ENCODE measurements at places on chromosomes 1 and 21.

DNA sequence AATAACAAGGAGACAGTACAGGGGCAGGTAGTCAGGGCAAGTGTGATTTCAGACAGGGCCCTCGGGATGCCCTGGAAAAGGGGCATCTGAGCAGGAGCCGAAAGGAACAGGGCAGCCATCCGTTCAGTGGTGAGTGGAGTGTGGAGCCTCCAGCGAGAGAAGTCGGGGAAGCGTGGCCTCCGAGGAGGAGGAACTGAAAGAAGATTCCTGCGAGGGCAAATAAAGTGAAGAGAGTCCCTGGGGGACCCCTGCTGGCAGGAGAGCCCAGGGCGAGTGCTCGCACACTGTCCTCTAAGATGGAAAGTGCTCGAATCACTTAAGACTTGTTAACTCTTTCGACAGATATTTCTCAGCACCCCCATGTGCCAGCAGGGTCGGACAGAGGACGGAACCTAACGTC lies 3.5 kb upstream of the UTS2 start:
- peak; percentile 55 for DNase-seq

- peak; percentile 5 for DNase-seq
Observed at GRCh38 chr1:158527190-158527815, 26.9 kb downstream of the OR6Y1 start.

GRCh38 chr1:166133857-166134256 lies 32.9 kb downstream of the FAM78B start:
- DNase-seq: peak; percentile 15

DNA sequence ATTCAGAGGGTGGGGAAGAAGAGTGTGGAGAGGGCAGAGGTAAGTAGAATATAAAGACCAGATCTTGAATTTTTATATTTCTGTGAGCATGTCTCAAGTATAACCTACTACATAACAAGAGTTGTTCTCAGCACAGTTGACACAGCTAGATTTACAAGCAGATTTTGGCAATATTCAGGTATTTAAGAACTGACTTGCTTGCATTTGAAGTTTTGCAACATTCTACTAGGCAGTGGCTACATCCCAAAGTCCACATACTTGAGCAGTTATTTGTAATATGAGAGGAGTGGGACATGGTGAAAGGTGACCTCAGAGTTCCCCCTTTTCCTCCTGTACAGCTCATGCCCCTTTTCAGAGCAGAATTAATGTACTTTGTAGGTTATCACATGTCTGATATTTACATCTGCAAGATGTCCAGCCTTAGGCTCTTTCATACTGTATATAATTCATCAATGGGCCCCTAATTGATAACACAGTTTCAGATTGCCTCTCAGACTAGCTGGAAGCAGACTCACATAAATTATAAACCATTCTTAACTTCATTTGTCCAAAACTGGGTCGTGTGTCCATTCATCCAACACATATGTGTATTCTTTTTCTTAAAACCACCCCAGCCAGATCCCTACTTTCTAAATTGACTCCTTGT lies 136.7 kb upstream of the RAVER2 start:
- DNase-seq: no peak

DNA sequence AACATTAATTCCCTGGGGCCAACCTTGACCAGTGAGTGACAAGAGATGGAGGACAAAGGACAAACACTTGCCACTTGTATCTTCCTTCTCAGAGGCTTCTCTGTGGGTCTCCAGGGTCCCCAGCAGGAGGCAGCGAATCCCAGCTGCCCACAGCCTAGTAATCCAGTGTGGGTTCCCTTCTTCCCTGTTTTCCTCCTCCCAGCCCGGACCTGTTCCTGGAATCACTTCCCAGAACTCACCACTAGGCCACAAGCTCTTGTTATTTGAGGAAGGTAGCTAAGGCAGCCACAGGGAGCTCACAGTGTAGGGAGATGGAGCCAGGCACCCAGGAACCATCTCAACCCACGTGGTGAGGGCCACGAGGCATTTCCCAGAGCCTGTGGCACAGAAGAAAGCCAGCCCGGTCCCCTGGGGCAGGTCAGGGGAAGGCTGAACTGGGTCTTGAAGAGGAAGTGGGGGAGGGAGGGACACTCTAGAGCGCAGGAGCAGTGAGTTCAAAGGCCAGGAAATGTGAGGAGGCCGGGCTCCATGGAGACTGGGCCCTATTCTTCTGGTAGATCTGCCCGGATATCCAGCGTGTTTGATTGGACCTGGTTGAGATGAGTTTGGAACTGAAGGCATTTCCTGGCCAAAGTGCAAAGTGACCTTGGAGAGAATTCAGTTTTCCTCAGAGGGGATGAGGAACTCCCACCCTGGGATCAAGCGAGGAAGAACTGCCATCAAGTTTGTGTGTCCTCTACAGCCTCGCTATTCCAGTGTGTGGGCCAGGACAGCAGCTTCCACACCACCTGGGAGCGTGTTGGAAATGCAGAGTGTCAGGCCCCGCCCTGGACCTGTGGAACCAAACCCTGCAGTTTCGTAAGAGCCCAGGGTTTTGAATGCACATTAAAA lies 20.3 kb upstream of the C2CD2 start:
- peak; percentile 69 for DNase-seq

- no peak for DNase-seq
Observed at GRCh38 chr21:20822666-20823065, 175.5 kb upstream of the NCAM2 start.

- DNase-seq: no peak
Observed at GRCh38 chr1:200895443-200895789, 716 bp downstream of the INAVA start.

GRCh38 chr1:156899956-156900718 lies 6.6 kb downstream of the PEAR1 start:
- no peak for DNase-seq

- no peak for DNase-seq
Observed at GRCh38 chr1:10803971-10804820, 7.8 kb upstream of the CASZ1 start.

GRCh38 chr1:34582356-34582755 lies 172.5 kb upstream of the GJB5 start:
- no peak for DNase-seq

GRCh38 chr1:116711263-116711840 lies 42.9 kb upstream of the CD2 start:
- no peak for DNase-seq

GRCh38 chr1:30524840-30525617 lies 198.4 kb downstream of the MATN1 start:
- no peak for DNase-seq

DNA sequence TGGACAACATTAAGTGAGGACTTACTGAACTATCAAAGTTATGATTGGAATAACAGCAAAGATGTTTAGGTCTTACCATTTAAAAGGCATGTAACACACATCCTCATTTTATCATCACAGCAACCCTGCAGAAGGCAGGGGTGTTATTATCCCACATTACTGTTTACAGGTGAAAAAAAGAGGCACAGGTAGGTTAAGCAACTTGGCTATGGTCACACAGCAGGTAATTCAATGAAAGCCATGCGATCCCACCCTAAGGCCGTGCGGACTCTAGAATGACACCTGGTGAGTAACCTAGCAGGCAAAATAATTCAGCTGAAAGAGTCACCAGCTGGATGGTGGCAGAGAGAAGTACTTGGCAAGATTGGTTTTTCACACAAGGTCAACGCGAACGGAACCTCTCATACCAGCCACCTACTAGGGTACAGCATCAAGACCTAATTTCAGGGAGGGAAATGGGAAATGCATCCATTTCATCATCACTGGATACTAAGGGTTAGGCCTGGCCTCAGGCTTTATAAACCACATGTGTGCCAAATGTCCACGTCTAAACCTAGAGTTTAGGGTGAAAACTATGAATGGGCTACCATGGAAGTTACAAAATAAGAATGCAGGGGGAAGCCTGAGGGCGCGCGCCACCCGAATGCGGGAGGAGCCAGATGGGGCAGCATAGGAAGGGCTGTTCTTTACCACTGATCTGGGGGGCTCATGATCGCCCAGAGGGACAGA lies 85.3 kb downstream of the SLC66A1 start:
- DNase-seq: no peak

GRCh38 chr1:94707321-94708298 lies 112.5 kb upstream of the SLC44A3 start:
- no peak for DNase-seq

DNA sequence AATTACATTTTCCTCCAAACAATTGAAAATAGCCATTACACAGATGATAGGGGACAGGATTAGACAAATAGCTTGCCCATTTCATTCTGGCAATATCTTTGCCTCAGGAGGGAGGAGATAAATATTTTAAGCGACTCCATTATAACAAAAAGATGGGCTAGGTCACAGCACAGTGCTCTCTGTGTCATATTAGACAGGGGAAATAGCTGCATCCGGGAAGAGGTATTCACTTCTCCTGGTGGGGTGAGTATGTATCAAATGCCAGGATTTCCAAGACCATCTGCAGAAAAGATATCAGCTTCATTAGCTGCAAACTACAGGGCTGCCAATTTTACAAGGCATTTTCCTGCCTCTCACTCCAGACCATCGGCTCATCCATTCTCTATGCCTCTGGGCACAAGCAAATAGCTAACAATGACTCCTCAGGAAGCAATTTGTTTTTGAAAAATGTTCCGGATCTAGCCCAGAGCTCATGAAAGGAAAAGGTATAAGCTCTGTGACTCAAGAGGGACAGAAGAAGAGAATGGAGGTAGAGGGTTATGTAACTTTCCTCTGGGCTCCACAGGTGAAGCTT lies 41.9 kb upstream of the ANGPTL7 start:
- DNase-seq: no peak

- DNase-seq: no peak
Observed at GRCh38 chr1:231527586-231528171, 790 bp upstream of the TSNAX start.
